Hepatic stellate cell (primary cell): ENCODE measurements at places on chromosomes 6 and 20.

GRCh38 chr20:40979247-40979646, 49.4 kb upstream of the TOP1 start:
- DNase-seq = no peak

DNA sequence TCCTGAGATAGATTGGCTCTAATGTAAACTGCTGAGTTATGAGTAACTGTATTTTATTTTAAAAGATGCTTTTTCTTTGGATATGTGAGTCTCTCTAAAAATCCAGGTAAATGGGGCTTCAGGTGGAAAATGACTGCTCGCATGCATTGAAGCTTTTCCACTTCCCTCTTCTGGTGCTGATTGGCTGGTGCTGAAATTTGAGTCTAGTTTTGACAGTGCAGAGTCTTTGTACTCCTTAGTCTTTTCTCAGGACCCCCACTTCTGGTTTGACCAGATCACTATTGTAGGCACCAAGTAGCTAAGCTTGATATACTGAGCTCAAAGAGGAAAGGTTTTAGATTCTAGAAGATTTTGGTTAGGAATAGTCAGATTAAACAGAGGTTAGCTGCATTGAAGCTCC, 60.7 kb upstream of the TULP4 start:
- no peak for DNase-seq

DNA sequence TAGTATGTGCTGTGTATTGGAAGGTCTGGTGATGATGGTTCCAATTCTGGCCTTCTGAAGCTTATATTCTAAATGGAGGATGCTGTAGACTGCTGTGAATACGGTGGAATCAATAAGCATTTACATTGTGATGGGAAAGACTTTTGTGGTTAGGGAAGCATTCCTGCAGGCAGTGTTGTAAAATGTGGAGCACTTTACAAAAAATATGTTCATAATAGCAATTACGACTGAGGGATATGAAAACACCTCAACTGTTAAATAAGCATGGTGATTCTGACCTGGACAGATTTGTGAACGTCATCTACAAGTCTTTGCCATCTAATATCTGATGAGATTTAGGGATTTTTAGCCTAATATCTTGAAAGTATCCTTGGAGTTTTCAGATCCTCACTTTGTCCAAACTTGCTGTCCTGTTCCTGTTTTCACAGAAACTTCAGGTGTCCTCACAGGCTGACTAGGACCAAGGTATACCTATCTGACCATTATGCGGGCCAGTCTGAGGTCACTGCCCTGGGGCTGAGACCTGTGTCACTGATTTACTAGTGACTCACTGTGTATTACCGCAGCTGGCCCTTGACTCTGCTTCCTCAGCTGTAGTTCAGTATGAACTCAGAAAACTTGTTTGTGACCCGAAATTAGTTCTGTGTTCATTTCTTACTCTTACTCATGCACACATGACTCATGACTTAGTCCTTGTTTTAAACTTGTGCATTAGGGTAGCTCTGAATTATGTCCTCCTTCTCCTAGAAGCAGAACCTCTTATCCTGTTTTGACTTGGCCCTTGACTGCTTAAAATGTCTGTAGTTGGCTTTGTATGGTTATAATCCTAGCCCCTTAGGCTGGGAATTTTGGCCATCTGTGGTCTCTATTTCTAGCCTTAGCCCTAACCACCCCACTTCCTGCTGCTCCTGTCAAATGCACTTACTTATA, 343.0 kb downstream of the CDKAL1 start:
- peak; percentile 64 for DNase-seq

DNA sequence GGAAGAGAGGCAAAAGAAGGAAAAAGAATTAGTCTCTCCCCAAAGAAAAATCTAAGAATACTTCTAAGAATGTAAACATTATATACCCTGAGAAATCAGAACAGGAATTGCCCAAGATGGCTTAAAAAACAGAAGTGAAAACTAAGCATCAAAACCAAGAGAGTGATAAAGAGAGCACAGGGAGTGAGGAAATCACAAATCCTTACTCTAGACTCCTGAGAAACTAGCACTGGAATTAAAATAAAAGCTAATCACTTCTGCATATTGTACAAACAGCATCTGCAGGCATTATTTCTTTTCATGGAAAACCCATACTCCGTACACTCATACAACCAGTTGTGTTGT, 285.7 kb downstream of the BTBD9 start:
- DNase-seq = no peak

- DNase-seq = peak; percentile 50
These were observed 113.5 kb upstream of the BTN3A2 start for GRCh38 chr6:26251354-26252076.

DNA sequence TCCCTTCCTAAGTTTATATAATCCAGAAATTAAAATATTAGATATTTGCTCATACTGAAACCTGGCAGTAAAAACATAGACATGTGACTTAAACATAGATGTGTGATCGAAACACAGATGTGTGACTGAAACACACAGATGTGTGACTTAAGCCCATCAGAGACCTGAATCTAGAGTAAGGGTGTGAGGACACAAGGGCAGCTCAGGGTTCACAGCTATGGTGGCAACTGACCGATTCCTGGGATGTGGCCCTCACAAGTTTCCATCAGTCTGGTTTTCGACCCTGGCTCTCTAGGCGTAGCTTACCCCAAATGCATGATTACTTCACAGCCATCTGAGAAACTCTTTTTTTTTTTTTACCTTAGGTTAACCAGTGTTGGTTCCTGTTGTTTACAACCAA, 137.0 kb downstream of the NRN1 start:
- DNase-seq = no peak

GRCh38 chr6:72657407-72658197, 35.7 kb downstream of the KCNQ5 start:
- DNase-seq = peak; percentile 8

- no peak for DNase-seq
These were observed 25.6 kb downstream of the BLTP3A start for GRCh38 chr6:34817446-34817845.

- no peak for DNase-seq
These were observed 26.8 kb upstream of the GLP1R start for GRCh38 chr6:39021779-39022178.

- DNase-seq = no peak
These were observed 15.2 kb downstream of the ADGB start for GRCh38 chr6:146613947-146614346.

DNA sequence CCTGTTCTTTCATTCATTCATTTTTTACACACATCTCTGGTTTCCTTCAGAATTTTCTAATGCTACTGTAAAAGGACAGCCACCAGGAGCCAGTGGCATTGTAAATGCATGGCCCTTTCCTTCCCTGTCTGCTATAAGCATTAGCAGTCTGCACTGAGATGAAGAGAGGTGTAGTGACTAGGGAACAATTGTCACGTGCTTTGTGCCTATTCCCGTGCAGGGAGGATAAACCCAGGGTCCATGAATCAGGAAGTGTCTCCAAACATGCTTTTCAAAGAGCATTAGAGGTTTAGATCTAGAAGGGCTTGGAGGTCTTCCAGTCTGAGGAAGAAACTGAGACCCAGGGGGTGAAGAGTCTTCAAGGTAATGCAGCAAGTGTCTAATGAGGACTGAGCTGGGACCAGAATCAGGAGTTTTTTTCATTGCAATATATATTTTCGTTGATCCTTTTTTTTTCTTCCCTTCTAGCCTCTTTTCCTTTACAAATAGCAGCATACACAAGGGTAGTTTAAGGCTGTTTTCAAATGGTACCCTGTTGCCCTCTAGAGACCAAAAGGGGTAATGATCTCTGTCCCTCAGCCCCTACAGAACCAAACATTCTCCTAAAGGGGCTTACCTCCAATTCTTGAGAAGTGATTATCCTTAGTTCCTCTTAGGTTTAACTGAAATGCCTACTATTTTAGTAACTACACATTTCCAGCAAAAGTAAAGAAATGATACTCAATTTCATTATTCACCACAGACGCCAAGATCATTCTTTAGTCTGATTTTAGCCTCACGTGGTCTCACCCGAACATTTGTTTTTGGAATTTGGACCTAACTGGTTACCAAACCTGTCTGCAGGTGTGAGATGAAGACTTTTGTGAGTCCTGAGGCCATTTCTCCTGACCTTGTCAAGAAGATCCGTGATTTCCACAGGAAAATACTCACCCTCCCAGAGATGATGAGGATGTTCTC, 6.6 kb downstream of the TRIM15 start:
- peak; percentile 47 for DNase-seq

DNA sequence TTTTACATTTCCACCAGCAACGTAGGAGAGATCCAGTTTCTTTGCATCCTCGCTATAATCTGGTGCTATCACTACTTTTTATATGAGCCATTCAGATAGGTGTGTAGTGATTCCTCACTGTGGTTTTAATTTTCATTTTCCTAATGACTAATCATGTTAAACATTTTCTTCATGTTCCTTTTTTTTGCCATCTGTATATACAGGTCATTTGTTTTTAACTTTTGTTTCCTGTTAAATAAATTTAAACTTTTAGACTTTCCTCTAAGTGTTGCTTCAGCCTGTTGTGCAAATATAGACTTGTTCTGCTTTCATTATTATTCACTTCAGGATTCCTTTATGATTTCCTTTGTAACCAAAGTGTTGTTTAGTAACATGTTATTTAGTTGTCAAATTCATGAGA, 697.4 kb downstream of the PTPRT start:
- DNase-seq = no peak

GRCh38 chr6:38195113-38195635, 375.6 kb downstream of the ZFAND3 start:
- DNase-seq = no peak
